Non-pigmented ciliary epithelial cell (primary cell): ENCODE measurements at places on chromosomes 11 and 22.

- no peak for DNase-seq
These were observed 3.9 kb downstream of the EMID1 start for GRCh38 chr22:29209624-29209929.

- no peak for DNase-seq
These were observed 285.0 kb downstream of the TTC28 start for GRCh38 chr22:28394513-28395110.

GRCh38 chr11:112437096-112437495 is 176.4 kb upstream of the PLET1 start:
- DNase-seq: no peak

GRCh38 chr22:47619631-47620030 is 857.2 kb downstream of the TBC1D22A start:
- DNase-seq: no peak

- no peak for DNase-seq
These were observed 3.2 kb downstream of the TUBA8 start for GRCh38 chr22:18113680-18114394.

GRCh38 chr11:46991391-46991790 is 54.8 kb downstream of the CSTPP1 start:
- no peak for DNase-seq

- no peak for DNase-seq
These were observed 59.0 kb downstream of the NCAPD3 start for GRCh38 chr11:134164490-134165370.

- peak; percentile 55 for DNase-seq
These were observed 155.7 kb downstream of the NAV2 start for GRCh38 chr11:19868281-19868821.

GRCh38 chr11:15112131-15112541 is 2.6 kb upstream of the INSC start:
- DNase-seq: no peak
